ENCODE measurements at places on chromosomes 11 and 22.
A peak's percentile ranks its signal among the peaks of the same experiment; 100 is the strongest.

- peak; percentile 33 for DNase-seq
Observed at GRCh38 chr22:43706151-43706550, 106.0 kb downstream of the EFCAB6 start.

DNA sequence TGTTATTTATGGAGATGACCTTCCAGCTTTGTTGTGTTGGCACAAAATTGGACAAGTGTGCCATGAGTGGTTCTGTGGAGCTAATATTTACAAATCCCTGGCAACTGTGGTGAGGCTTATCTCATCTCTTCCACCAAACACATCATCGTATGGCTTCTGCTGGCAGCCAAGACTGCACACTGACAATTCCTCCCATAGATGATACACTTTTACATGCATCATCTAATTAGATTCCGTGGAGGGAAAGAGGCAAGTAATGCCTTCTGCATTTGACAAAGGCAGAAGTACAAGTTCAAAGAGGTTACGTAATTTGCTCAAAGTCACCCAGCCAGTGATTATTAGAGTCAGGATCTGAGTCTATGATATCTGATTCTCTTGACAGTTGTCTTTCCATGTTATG, 62.7 kb upstream of the KIRREL3 start:
- DNase-seq = no peak

DNA sequence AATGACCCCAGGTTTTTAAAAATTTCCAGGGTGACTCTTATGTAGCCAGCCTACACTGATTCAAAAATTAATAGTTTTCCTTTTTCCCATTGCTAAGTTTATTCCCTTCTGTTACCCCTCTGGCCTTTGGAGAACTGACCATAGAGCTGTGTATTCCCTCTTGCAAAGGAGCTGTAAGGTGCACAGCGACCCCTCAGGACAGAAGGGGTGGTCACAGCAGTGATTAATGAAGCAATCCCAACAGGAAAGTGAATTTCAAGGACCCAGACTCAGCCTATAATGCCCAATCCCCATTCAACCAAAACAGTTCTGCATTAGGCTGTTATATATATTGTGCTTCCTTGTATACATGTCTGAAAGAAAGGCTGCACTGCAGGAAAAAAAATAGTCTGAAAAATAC, 147.1 kb downstream of the WT1 start:
- peak; percentile 28 for DNase-seq

GRCh38 chr11:75763846-75764245, 4.7 kb upstream of the DGAT2 start:
- DNase-seq = no peak

DNA sequence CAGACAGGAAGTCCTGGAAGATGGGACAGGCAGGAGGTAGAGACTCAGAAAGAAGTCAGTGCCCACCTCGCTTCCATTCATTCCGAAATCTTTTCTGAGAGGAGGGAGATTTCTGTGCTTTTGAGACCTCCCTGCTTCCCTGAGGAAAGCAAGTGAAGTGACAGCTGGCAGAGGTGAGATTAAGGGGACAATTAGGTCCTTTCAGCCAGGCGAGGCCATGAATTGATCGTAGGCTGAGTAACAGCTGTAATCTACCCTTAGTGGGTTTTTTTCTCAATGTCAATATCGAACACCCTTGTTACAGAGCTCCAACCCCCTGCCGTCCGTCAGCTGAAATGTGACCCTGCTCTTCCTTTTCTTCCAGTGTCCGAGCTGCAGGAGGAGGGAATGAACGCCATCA, 96.0 kb downstream of the PARVA start:
- no peak for DNase-seq

DNA sequence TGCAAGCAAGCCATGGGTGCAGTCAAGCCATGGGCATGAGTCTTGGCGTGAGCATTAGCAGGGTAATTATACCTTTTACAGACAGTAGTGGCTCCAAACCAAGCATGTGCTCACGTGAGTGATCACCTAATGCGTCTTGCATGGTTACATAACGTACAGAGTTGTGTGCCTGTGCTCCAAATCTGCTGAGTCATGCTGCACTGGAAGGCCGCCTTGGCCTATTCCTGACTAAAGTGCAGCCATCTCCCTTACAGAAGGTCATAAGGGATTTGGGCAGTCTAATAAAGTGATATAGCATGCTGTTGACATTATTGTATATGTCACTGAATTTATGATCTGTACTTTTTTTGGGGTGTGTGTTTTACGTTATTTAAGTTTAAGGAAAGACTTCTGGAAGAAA, 102.4 kb downstream of the ARHGAP42 start:
- DNase-seq = no peak

- no peak for DNase-seq
Observed at GRCh38 chr11:129234978-129235377, 42.9 kb upstream of the ARHGAP32 start.

DNA sequence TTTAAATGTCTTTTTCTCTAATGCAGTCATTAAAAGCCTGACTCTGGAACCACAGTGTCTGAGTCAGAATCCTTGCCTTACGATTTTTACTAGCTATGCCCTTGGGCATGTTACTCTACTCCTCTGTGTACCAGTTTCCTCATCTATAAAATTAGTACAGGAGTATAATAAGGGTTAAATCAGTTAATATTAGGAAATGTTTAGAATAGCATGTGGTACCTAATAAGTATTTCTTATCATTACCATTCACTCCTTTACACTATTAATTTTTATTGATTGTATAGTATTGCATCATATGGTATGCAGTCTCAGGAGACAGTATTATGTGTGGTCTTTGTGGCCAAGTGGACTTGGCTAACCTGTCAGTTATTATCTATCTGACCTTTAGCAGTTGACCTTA, 68.2 kb downstream of the METTL15 start:
- no peak for DNase-seq

GRCh38 chr11:1460396-1460985, 26.1 kb downstream of the MOB2 start:
- no peak for DNase-seq

- DNase-seq = no peak
Observed at GRCh38 chr22:39917776-39918495, 17.1 kb downstream of the GRAP2 start.

DNA sequence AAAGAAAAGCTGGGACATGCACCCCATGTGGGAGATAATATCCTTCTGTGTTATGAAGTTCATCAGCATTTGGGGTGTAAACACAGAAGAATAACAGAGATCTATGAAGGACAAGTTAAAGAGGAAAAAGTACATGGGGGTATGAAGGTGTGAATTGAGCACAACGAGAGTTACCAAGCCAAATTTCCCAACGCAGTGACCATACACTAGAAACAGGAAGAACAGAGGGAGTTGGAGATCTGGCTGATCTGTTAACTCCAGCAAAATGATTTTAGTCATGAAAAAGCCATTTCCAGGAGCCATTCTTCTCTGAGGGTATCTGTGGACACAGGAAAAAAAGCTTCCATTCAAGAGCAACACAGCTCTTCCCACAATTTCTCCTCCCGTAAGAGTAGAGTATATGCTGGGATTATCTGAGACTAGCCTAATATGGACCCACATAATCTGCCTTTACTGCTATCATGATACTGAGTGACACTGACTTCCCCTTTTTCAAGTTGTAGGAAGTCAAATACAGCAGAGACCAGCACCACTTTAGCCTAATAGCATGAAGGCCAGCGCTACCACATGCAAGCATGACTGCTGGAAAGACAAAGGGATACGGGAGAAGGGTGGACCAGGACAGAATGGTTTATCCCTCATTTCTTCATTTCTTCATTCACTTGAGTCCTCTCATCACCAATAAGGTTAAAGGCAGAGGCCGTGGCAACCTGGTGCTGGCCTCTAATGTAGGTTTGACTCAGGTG, 19.6 kb upstream of the OR8D2 start:
- DNase-seq = no peak

GRCh38 chr11:124869331-124869730, 4.1 kb downstream of the ROBO3 start:
- no peak for DNase-seq

DNA sequence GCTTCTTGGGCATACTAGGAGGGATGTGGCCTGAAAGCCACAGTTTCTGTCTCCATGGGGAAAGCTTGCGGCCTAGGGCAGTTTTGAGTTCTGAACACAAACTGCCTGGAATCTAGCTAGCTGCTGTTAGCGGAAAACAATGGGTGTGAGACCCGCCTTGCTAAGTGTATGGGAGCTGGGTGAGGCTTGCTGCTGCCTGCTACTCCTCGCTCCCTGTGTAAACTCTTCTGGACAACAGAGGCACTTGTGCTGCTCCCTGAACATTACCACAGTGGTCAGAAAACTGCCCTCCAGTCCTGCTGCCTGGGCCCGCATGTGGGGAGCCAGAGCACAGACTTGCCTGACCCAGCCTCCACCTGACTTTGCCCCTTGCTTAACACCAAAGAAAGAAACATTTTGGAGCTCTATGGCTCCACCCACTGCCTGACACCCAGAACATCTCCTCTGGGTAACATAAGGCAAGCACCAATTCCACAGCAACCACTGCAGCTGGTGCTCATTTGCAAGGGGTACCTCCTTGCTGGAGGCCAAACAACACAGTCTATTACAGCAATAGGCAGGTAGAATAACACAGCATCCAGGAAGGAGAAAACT, 766.3 kb upstream of the RAG2 start:
- DNase-seq = peak; percentile 8

GRCh38 chr22:50633086-50633485, 5.1 kb upstream of the ARSA start:
- no peak for DNase-seq
